ENCODE measurements at places on chromosomes 1 and 21. TPM values are rescaled to one million over a fixed set of nuclear protein-coding genes. Genes with fewer than 3 reads are reported as not detected.

Gene LDLRAD1
- polyA plus RNA-seq = not detected

Gene OR2T4
- not detected for polyA plus RNA-seq

Gene GJA4
- polyA plus RNA-seq = not detected

Gene CADM3
- 0.13 TPM for polyA plus RNA-seq

Gene SDC3
- not detected for polyA plus RNA-seq

Gene DNALI1
- not detected for polyA plus RNA-seq

Gene FABP3
- polyA plus RNA-seq = not detected

Gene MROH7
- polyA plus RNA-seq = not detected

Gene DCDC2B
- polyA plus RNA-seq = not detected

Gene SYT6
- polyA plus RNA-seq = not detected

Gene FALEC
- 1.0 TPM for polyA plus RNA-seq

Gene CBR3
- polyA plus RNA-seq = 23.7 TPM

Gene LAD1
- not detected for polyA plus RNA-seq

Gene HNRNPCL1
- not detected for polyA plus RNA-seq

Gene BCAR3
- 2.7 TPM for polyA plus RNA-seq

Gene NPHS2
- not detected for polyA plus RNA-seq

Gene PDE4B
- polyA plus RNA-seq = 84.3 TPM

Gene NOL9
- 18.1 TPM for polyA plus RNA-seq

Gene DYNLT5
- not detected for polyA plus RNA-seq

Gene FLG2
- polyA plus RNA-seq = not detected

Gene SAMD13
- polyA plus RNA-seq = not detected

Gene OR2L3
- not detected for polyA plus RNA-seq

Gene HUNK
- not detected for polyA plus RNA-seq

Gene TMCO2
- not detected for polyA plus RNA-seq

Gene MCOLN2
- polyA plus RNA-seq = 12.4 TPM

Gene OR10J1
- not detected for polyA plus RNA-seq

Gene VHLL
- polyA plus RNA-seq = not detected

Gene PTGS2
- 0.08 TPM for polyA plus RNA-seq

Gene NBPF20
- 0.41 TPM for polyA plus RNA-seq

Gene MARCKSL1
- 219 TPM for polyA plus RNA-seq

Gene ESPN
- polyA plus RNA-seq = not detected

Gene RORC
- polyA plus RNA-seq = 0.26 TPM

Gene SYDE2
- polyA plus RNA-seq = 1.2 TPM

Gene PNRC2
- polyA plus RNA-seq = 143 TPM

Gene CFHR3
- polyA plus RNA-seq = not detected

Gene TMIGD3
- not detected for polyA plus RNA-seq

Gene NUF2
- 1.2 TPM for polyA plus RNA-seq

Gene OVAAL
- polyA plus RNA-seq = not detected

Gene RSPH1
- polyA plus RNA-seq = not detected

Gene PTCH2
- 0.21 TPM for polyA plus RNA-seq

Gene PRRX1
- polyA plus RNA-seq = not detected

Gene CD1E
- polyA plus RNA-seq = not detected

Gene CHI3L1
- polyA plus RNA-seq = not detected

Gene LCE1C
- polyA plus RNA-seq = not detected

Gene VANGL2
- polyA plus RNA-seq = not detected

Gene PLEKHA6
- polyA plus RNA-seq = 0.11 TPM

Gene ITLN2
- polyA plus RNA-seq = not detected

Gene GNAT2
- not detected for polyA plus RNA-seq

Gene NECTIN4
- polyA plus RNA-seq = not detected

Gene GALE
- polyA plus RNA-seq = 8.0 TPM

Gene PGBD5
- not detected for polyA plus RNA-seq

Gene OR2L8
- not detected for polyA plus RNA-seq

Gene TINAGL1
- polyA plus RNA-seq = not detected

Gene LCE1D
- not detected for polyA plus RNA-seq

Gene TTLL10
- not detected for polyA plus RNA-seq

Gene RWDD3
- polyA plus RNA-seq = 44.3 TPM

Gene A3GALT2
- not detected for polyA plus RNA-seq

Gene CACNA1S
- polyA plus RNA-seq = not detected
